ENCODE measurements at places on chromosomes 3 and 15.
A peak's percentile ranks its signal among the peaks of the same experiment; 100 is the strongest.

GRCh38 chr3:3806856-3807255 lies 7.6 kb downstream of the LRRN1 start:
- no peak for DNase-seq

DNA sequence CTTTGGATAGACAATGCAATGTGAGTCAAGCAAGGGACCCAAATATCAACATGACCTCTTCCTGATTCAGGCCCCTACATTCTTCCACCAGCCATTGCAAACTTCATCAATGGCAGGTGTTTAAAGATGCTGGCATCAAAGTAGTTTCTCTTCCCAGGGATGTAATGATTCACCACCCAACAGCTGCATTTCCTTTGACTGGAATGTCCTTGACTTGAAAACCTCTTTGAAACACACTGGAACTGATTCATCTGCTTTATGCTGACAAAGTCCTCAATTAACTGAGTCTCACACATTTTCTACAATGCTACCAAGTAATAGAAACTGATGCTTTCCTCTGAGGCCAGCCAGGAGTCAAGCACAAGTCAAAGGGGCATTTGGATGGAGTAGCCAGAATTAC lies 385.5 kb downstream of the GBE1 start:
- DNase-seq = no peak

- no peak for DNase-seq
Observed at GRCh38 chr15:44715797-44716334, 4.5 kb downstream of the B2M start.

DNA sequence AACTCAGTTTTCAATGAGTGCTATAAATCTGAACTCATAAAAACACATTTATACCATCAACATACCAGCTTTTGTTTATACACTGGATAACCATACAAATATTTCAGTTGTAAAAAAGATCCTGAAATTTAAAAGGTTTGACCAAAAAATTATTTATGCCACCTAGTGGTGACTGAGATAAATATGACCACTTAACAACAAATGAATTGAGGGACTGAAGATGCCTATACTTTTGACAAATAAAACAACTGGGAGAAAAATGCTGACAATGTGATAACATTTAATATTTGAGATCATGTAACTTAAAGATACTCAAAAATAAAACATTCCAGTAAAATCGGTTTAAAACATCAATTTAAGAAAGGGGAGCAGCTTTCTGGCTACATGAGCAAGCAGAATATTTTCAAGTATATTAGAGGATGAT lies 30.4 kb downstream of the ATG3 start:
- DNase-seq = no peak

- no peak for DNase-seq
Observed at GRCh38 chr3:53078656-53079055, 32.8 kb upstream of the SFMBT1 start.

GRCh38 chr3:125434582-125435011 lies 59.5 kb upstream of the ZNF148 start:
- no peak for DNase-seq

GRCh38 chr3:72181251-72181650 lies 396.3 kb upstream of the PROK2 start:
- DNase-seq = no peak

DNA sequence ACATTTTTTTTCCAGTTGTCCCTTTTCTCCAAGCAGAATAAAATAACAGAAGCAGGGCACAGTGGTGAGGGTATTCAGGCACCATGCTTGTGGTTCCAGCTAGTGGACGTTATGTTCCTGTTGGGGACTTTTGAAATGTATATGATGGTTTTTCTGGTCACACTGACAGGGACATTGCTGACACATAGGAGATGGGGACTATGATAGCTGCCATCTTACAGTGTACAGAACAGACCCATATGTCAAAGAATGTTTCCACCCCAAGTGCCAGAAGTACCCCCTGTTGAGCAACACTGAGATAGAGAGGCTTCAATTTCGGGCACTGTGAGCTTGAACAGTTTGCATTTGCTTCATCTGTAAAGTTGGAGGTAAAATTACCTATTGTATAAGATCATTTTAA lies 38.6 kb downstream of the MCTP2 start:
- DNase-seq = no peak

- DNase-seq = no peak
Observed at GRCh38 chr15:48501208-48501607, 144.3 kb downstream of the FBN1 start.

- no peak for DNase-seq
Observed at GRCh38 chr15:97386940-97387339, 573.6 kb upstream of the ARRDC4 start.

- no peak for DNase-seq
Observed at GRCh38 chr3:196736670-196737374, 2.8 kb upstream of the PAK2 start.

DNA sequence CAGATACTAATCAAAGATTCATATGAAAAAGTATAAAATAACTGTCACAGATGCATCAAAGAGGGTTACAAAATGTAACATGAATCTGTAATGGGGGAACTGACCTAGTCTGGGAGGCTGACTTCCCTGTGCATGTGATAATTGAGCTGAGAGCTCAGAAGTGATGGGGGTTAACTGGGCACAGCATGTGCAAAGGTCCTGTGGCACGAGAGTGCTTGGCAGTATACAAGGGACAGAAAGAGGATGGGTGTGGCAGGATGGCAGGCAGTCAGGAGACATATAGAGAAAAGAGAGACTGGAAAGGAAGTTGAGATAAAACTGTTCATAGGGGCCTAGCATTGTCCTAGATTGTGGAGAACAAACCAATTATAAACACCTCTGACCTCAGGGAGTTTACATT lies 47.8 kb upstream of the IREB2 start:
- no peak for DNase-seq

GRCh38 chr15:65535192-65535591 lies 4.9 kb downstream of the HACD3 start:
- DNase-seq = no peak

DNA sequence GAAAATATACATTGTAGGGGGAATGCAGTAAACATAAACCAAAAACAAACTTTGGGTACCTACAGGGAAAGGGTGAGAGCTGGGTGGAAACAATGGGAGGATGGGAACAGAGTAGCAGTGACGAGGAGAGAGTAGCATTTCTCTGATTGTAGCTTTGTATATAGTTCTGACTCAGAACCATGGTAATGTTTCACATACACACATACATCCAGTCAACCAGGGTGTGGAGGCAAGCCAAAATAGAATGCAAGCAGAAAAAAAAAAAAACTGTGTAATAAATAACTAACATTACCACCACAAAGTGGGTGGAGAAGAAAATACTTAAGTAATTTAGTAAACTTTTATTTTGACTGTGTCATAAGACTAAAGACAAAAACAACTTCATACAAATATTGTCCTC lies 27.2 kb downstream of the BCL2A1 start:
- DNase-seq = peak; percentile 15

- DNase-seq = no peak
Observed at GRCh38 chr15:90345857-90346256, 6.2 kb upstream of the ZNF774 start.

DNA sequence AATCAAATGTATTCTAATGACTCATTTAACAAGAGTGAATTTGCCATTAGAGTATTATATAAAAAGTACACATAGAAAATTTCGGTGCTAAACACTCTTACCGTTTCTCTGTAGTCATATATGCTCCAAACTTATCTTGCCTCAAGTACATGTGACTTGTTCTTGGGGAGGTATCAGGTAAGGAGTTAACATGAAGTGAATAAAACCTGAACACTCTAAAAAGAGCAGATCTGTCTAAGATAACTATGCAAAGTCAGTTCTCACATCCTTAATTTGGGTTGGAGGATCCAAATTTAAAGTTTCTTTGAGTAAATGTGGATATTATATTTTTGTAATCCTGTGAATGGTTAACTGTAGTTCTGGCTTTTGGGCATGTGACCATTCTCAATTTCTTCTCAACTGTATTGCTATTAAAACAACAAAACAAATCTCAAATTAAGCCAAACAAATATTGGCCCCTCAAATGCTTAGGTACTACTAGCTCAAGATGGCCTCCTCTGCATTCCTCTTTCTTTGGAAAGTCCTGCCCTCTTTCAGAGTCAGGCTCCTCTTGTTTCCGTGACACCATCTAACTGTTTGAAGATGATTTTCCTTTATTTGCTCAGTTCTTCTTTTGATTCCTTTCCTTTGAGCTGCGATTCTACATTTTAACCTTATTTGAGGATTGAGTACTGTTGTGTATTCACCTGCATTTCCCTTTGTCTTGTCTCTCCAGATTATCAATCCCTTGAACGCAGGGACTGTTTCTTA lies 4.2 kb downstream of the EDEM1 start:
- DNase-seq = no peak

DNA sequence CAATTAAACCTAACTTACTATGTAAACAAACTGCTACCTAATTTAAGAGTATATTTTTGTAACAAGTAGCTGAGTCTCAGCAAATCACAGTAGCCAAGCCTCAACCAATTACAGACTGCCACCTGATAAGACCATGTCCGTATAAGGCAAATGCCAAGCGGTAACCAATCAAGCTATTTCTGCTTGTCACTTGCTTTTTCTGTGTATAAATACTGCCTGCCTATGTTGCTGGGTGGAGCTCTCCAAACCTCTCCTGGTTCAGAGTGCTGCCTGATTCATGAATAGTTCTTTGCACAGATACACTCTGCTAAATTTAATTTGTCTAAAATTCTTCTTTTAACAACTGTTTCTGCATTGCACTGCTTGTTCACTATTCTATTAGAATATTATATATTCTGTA lies 42.6 kb downstream of the ZNF148 start:
- no peak for DNase-seq

- no peak for DNase-seq
Observed at GRCh38 chr3:169148448-169149348, 514.8 kb downstream of the MECOM start.

- peak; percentile 10 for DNase-seq
Observed at GRCh38 chr3:6680119-6680806, 180.7 kb upstream of the GRM7 start.

GRCh38 chr3:141710888-141711616 lies 27.0 kb upstream of the RNF7 start:
- DNase-seq = no peak

GRCh38 chr3:7700977-7701376 lies 800.6 kb upstream of the LMCD1 start:
- no peak for DNase-seq

DNA sequence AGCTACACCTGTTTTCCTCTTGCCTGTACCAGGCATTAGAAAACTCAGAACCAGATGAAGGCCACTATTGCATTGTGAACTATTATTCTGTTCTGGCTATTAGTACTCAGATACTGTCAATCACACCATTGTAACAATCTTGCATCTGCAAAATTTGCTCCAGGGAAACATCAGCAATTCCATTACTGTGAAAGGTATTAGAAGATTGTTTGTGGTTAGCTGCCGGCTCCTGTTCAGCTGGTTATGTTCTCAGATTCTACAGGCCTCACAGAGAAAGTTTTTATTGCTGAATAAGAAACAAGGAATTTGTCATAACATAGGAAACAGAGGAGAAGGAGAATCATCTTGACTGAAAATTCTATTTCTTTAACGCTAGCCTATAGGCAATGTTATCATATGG lies 179.9 kb downstream of the PLOD2 start:
- no peak for DNase-seq

DNA sequence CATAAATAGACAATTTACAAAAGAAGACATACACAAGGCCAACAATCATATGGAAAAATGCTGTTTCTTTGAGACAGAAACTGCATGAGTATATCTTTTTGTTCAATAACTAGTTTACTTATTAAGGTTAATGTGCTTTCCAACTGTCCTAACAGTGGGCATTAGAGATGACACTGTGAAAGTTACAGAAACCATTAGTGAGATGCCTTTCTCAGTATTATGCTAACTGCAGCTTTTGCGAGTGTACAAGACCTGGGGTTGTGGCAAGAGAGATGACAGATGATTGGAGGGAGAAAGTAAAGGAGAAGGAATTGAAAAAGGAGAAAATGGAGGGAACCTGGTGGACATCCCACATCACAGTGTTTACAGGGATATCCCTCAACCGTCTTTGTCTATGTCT lies 640.5 kb downstream of the ZPLD1 start:
- no peak for DNase-seq

DNA sequence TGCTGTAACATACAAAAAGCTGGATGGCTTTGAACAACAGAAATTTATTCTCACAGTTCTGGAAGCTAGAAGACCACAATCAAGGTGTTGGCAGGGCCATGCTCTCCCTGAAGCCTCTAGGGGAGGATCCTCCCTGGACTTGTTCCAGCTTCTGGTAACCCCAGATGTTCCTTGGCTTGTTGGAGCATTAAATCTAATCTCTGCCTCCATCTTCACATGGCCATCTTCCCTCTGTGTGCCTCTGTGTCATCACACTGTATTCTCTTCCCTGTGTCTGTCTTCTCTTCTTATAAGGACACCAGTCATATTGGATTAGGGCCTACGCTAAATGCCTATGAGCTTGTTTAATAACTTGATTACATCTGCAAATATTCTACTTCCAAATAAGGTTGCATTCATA lies 109.5 kb downstream of the STAG1 start:
- no peak for DNase-seq

DNA sequence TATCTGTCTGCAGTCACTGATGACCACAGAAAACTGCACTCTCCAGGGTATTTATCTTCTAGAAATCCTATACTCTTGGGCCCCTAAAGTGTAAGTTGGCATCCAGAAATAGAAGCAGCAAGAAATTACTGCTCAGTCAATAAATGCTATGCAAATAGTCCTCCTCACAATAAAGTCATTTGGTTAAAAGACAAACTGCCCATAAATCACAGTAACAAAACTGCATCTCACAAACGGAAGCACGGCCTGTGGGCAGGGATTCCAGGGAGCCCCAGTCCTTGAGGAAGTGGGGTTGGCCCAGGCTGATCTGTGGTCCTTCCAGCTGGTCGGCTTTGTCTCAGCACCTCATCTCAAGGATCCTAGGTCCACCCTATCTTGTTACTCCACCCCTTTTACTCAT lies 29.7 kb upstream of the SPATA12 start:
- DNase-seq = no peak

- no peak for DNase-seq
Observed at GRCh38 chr15:53665930-53666329, 93.5 kb downstream of the WDR72 start.

DNA sequence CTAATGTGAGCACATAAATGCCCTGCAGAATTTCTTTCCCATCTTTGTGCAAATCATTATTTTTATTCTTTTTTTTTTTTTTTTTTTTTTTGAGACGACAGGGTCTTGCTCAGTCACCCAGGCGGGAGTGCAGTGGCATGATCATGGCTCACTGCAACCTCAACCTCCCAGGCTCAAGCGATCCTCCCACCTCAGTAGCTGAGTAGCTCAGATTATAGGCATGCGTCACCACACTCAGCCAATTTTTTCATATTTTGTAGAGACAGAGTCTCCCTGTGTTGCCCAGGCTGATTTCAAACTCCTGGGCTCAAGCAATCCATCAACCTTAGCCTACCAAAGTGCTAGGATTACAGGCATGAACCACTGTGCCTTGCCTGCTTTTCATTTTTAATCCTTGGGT lies 22.9 kb downstream of the DAG1 start:
- no peak for DNase-seq
